Thymus (tissue), 14 donors: ENCODE measurements at places on chromosomes 6 and 20.
A peak's percentile ranks its signal among the peaks of the same experiment; 100 is the strongest.

DNA sequence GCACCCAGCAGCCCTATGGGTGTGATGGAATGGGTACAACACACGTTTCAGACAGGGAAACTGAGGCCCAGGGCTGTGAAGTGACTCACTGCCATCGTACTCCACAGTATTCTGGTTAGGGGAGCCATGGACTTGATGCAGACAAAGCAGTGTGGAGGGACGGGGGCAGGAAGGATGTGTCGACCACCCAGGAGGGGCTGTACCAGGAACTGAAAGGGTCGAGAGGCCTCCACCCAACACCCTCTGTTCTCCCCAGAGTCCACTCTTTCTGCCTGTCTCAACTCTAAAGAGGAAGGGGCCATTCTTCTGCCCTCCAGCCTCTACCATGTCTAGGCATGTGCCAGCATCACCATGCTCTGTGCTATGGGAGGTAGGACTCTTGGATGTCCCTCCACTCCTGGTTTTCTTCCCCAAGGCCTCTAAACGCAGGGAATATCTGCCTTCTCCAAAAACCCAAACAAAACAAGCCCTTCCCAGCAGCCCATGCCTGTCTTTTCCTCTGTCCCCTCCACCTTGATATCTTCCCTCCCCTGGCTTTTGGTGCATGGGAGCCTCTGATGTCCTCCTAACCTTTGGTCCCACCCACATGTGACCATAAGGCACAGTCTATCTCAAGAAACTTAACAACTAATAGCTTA is 7.4 kb downstream of the SLC22A1 start:
- no peak for DNase-seq

DNA sequence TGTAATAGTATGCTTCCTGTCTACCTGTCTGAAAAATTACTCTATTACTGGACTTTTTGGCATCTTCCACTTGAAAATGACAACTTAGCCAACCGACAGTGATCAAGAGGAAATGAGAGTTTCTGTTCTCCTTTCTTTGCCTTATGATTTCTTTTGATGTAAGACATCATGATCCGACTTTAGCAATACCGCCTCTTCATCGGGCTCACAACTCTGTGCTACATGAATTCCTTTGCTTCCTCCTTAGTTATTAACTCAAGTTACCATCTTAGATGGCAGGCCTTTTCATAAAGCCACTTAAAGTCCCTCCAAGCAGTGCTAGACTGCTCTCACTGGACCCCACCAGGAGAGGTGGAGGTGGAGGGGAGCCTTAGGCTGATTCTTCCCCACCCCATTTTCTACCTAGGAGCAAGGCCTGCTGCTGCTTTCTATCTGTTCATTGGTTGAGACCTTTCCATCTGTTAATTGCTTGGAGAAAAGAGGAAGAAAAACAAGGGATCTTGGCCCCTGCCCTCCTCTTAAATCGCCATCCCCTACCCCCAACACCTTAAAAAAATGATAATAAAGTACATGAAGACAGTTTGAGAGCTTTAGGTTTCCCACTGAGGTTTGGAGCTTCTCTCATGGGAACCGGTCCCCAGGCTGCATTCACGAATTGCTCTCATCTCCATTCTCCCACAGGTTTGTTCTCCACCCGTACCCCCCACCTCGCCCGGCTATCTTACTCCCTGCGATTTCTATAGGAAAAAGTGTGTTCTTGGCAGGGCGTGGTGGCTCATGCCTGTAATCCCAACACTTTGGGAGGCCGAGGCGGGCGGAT is 21.6 kb upstream of the MCM3 start:
- no peak for DNase-seq

- no peak for DNase-seq
These were observed 27.4 kb upstream of the SCRT2 start for GRCh38 chr20:703006-703405.

GRCh38 chr6:85192186-85192585 is 257.7 kb upstream of the NT5E start:
- DNase-seq: no peak

GRCh38 chr6:169935348-169935718 is 183.9 kb downstream of the ERMARD start:
- DNase-seq: no peak

GRCh38 chr6:149138699-149139294 is 178.7 kb upstream of the TAB2 start:
- DNase-seq: no peak

- no peak for DNase-seq
These were observed 11.2 kb downstream of the TFEB start for GRCh38 chr6:41724228-41724580.

GRCh38 chr6:76174722-76175121 is 102.3 kb upstream of the IMPG1 start:
- no peak for DNase-seq

- no peak for DNase-seq
These were observed 23.0 kb downstream of the ABRACL start for GRCh38 chr6:139051396-139052060.

- DNase-seq: no peak
These were observed 272.1 kb upstream of the TAB2 start for GRCh38 chr6:149045404-149045803.

DNA sequence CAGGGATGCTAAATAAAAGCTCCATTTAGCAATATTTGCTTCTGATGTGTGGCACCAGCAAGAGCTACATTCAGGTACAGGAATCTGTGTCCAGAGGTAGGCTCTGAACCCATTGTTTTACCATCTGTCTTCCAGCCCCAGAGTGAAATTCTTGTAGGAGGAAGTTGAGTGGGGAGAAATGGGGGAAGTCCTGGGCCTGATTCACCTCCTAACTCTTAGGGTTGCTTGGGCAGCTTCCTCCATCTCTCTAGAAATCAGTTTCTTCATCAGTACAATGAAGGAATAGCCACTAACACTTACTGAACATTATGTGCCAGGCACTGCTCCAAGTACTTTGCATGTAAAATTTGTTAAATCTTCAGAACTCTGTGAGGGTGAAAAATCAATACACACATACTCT is 35.1 kb upstream of the TSPYL1 start:
- no peak for DNase-seq

DNA sequence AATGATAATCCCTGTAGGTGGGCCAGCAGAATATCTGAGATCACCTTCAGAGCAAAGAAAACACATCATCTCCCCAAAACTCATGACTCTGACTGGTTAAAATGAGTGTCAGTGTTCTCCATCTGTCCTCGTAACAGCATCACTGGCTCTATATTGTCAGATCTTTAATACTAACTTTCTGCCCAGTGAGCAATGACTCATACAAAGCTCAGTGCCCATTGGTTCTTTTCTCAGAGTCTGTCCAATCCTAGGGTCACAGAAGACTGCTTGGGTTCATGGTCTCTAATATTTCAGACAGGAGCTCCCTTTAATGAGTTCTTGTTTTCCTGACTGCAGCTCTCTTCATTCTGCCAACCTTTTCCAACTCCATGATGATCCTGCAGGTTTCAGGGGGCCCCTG is 36.4 kb downstream of the HLA-DPB1 start:
- peak; percentile 61 for DNase-seq

GRCh38 chr6:6970851-6971250 is 136.9 kb upstream of the RREB1 start:
- no peak for DNase-seq

DNA sequence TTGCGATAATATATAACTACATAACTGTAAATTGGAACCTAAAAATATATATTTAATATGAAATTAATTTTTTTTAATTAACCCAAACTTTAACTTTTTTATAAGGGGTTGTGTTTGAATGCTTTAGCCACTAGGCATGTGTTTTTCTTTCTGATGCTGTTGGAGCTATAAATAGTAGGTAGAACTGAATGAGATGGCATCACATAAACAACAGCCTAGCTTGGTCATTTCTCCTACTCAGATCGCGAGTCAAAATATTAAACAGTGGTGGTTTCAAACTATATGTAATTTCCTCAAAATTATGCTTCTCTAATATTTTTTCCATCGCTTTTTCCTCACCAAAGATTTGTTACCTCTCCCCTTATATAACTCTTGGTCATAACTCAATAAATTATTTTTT is 243.2 kb downstream of the ARID1B start:
- no peak for DNase-seq

GRCh38 chr6:3526962-3527650 is 70.3 kb upstream of the SLC22A23 start:
- no peak for DNase-seq

DNA sequence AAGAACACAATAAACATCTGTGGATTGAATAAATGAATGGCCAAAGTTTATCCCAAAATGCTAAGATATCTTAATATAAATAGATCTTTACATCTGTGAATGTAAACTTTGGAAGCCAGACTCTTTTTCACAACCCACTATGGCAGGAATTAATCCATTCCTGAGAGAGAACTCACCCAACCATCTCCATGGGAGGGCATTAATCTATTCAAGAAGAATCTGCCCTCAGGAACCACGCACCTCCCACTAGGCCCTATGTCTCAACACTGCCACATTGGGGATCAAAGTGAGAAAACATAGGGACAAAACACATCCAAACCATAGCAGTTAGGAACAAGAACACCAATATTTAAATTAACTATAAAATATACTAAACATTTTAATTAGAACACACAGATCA is 3.4 kb downstream of the UBE3D start:
- DNase-seq: no peak

GRCh38 chr6:29626948-29627754 is 5.8 kb downstream of the GABBR1 start:
- no peak for DNase-seq

DNA sequence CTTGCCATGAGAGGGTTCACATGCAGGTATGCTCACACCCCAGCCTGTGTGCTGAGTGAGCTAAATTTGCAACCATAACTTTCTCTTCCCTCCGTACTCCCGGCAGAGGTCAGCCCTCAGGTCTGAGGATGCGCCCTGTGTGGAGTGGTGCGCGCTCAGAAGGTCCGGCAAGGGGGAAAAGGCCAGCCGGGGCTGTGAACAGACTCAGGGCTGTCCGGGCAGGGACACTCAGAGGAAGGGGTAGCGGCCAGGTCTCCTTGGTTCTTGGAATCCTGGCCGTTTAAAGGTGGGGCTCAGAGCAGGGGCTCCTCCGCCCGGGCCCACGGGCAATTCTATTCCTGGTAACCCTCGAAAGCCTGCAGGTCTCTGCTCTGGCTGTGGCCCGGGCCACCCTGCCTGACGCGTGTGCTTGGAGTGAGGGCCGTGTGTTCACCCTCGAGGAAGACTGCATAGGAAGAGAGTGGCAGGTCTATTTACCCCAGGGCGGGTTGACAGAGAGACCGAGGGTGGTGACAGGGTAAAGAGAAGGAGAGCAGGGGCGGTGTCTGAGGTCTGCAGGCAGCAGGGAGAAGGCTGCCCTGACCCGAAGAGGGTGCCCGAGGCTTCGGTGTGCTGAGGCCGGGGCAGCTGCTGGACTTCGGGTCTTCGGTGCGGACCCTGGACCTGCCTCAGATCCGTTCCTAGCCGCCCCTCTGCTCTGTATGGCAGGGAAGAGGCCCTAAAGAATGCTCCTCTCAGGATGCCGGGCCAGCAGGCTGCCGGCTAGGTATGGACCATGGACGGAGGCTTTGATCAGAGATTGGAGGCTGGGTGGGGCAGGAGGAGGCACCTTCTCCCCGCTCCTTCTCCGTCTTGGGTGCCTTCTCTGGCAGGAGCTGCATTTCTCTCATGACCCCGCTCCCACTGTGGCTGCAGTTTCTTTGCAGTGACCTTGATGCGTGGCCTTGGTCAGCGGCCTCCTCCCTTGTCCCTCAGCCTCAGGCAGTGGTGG is 131.1 kb upstream of the ARMC2 start:
- DNase-seq: no peak

DNA sequence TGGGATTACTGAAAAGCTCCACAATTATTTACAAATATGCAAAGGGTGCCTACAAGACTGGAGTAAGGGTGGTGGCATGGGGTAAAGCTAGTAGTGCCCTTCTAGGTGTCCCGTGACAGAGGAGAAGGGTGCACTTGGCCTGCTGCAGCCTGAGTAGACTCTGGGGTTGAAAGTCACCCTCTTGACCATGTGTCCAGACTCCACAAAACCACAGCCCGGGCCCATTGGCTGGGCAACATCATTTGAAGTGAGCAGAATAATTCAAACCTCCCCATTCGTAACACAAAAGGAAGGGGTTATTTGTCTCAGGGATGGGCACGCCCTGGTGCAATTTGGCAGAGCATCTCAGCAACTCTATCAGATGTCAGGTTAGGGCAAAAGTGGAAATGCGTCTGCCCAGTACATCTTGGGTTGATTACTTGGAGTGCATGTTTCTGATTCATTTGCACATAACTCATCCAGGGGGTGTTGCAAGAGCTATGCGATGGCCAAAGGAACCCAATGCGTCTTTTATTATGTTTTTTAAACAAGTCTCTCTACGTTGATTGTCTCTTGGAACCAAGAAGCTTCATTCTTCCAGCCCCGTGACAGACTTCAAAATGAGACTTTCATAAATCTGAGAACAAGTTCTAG is 56.7 kb downstream of the ISM1 start:
- no peak for DNase-seq

DNA sequence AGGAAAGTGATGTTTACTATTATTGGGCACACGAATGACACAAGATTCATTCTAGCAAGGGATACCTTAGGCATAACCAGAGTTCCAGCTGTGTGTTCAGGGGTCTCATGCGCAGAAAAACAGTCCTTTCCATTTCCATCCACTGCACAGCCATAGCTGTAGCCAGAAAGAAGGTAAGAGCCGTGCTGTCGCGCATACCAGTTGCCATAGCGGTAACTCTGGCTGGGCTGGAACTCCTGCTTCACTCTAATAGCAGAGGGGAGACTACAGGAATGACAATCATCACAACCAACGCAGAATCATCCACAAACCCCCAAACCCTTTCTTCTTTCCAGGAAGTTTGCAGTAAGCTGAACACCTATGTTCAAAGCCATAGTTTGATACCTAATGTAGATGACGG is 7.5 kb downstream of the C6orf52 start:
- no peak for DNase-seq

GRCh38 chr6:137722749-137723272 is 144.2 kb upstream of the TNFAIP3 start:
- no peak for DNase-seq

GRCh38 chr6:122372647-122373046 is 26.8 kb upstream of the HSF2 start:
- DNase-seq: no peak

GRCh38 chr6:149013586-149014344 is 266.9 kb downstream of the UST start:
- no peak for DNase-seq

- no peak for DNase-seq
These were observed 15.3 kb upstream of the BPIFB1 start for GRCh38 chr20:33267701-33268100.

- no peak for DNase-seq
These were observed 94.8 kb downstream of the IPCEF1 start for GRCh38 chr6:154261688-154262397.

GRCh38 chr6:81752921-81753710 is 635 bp upstream of the TENT5A start:
- peak; percentile 17 for DNase-seq

- DNase-seq: peak; percentile 7
These were observed 171.6 kb downstream of the ADGB start for GRCh38 chr6:146770275-146770964.

GRCh38 chr6:107280791-107281190 is 165.5 kb upstream of the BEND3 start:
- no peak for DNase-seq

DNA sequence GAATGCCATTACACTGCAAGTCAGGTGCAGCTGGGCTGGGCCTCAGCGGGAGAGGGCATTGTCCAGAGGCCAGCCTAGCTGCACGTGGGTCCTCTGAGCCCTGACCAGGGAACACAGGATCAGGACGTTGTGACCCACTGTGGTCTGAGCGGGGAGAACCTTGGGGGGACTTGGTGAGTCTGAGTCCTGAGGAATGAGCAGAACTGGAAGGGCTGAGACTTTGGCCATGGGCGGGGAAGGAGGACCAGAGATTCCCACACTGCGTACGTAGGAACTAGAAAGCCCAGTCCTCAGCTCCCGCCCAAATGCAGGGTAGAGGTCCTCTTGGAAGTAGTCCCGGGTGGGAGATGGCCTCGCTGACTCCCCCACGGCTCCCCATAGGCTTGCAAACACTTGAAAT is 42.5 kb downstream of the GABRR2 start:
- no peak for DNase-seq
